ENCODE measurements at places on chromosomes 4 and X. TPM values are rescaled to one million over a fixed set of nuclear protein-coding genes. Genes with fewer than 3 reads are reported as not detected.

DNA sequence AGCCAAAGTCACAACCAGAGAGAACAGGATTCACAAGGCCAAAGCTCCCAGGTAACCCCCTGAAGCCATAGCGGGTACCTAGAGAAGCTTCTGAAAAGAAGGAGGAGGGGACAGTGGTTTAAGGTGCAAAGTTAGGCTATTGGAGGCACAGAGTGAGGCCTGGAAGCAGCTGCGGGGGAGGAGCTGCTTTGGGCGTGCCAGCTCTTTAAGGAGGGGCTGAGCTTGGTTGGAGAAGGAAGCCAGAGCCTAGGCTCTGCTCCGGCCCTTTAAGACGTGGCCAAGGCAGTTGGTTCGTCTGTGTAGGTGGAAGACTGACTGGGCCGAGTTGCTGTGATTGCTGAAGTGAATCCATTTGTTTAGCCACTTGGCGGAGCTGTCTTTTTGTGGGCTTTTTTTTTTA is 1.5 kb downstream of the KLF8 start:
- peak; percentile 39 for DNase-seq

DNA sequence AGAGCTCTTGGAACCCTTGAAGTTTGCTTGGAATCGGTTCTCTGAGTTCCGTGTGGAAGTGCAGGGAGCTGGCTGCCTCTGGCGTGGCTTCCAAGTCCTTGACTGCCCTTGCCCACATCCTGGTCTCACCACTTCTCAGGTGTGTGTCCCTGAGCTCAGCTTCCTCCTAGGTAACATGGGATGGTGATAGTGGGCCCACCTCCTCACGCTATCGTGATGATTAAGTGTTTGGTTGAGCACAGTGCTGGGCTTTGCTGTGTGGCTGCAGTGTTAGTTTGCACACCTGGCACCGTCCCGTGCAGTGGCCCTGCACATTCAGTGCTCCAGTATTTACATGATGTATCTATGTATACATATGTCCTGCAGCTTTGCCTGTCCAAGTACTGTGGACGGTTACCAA is 81.5 kb downstream of the CLDN34 start:
- DNase-seq, result no peak

GRCh38 chr4:111618908-111619307 is 526.3 kb upstream of the FAM241A start:
- no peak for DNase-seq

DNA sequence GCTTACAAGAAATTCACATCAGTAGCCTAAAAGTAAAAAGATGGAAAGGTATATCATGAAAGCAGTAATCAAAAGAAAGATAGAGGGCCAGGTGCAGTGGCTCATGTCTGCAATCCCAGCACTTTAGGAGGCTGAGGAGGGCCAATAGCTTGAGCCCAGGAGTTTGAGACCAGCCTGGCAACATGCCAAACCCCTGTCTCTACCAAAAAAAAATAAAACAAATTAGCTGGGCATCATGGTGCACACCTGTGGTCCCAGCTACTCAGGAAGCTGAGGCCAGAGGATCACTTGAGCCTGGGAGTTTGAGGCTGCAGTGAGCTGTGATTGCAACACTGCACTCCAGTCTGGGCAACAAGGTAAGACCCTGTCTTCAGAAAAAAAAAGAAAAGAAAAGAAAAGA is 55.5 kb downstream of the GSPT2 start:
- no peak for DNase-seq

DNA sequence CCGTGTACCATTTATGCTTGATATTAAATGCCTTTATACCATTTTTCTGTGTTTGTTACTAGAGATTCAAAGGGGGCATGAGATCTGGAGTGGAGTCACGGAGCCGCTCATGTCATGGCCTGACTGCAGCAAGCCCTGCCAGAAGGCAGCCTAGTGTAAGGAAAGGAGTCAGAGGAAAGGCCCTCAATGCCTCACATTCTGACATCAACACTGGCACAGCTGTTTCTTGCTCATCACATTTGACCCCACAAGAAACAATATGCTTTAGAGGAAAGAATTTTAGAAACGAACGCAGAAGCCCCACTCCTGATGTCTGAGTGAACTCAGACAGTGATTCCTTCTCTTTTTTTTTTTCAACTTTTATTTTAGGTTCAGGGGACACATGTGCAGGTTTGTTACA is 322.4 kb upstream of the CPEB2 start:
- no peak for DNase-seq

DNA sequence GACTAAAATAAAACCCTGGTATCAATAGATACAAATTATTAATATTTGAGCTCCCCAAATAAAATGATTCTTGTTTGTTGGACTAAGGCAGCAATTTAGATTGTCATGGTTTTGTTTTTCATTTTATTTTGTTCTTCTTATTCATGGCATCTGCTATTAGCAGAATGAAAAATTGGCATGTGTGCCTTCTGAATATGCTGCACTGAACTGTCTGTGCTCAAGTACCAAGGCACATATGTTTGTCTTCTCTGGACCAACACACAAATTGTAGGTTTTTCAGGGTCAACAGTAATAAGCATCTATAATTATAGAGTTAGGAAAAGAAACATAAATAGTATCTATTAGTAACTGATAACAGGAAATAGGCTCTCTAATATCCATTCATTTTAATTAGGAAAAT is 121.1 kb downstream of the BANK1 start:
- no peak for DNase-seq

DNA sequence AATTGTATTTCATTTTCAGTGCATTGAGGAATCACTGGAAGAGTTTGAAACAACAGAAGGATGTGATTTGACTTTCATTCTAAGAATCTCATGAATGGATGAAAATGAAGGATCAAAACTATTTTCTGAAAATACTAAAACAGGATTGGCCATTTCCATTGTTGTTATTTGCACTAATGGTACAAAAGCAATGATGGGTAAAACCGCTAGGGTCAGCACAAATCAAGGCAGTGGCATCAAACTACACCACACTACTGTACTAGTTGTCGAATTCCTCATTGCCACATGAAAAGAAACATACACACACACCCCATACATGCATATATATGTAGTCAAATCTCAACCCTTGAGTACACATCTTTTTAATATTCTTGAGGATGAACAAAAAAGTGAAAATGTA is 24.7 kb upstream of the CENPVL3 start:
- DNase-seq, result no peak

- DNase-seq, result no peak
Observed at GRCh38 chrX:153620576-153620975, 21.6 kb upstream of the CCNQ start.

GRCh38 chrX:17738737-17739535 is 1.6 kb downstream of the SCML1 start:
- DNase-seq, result no peak

- DNase-seq, result no peak
Observed at GRCh38 chr4:150318527-150318926, 240.3 kb downstream of the DCLK2 start.

DNA sequence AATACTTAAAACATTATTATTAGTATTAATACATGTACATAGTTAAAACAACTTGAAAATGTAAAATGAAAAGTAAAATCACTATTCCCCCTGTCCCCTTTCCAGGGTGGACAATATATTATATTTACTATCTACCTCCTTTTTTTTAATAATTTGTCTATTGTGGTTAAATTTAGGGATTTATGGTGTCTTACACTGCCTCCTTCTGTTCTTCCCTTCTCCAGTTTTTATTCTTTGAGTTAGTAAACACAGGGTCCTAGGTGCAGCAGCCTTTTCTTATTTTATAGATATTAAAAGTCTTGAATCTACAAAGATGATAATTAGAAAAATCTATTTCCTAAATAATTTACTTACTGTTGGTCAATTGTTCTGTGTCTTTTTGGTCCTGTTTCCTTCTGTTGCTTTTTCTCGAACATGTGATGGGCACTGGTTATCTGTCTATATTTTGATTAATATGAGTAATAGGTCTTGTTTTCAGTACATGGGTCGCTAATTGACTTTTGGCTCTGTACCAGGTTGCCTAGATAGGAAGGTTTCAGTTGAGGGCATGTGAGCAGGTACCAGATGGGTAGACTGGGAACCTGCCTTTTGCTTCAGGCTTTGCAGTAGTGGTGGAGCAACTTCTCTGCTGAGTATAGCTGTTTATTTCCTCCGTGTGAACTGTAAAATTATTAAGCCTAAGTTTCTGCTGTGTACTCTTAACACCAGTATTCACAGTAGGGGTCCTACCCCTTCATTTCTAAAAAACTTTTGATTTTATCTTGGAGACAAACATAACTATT is 1.1 kb downstream of the NUDT9 start:
- DNase-seq, result no peak

GRCh38 chr4:26441102-26441501 is 49.2 kb downstream of the CCKAR start:
- no peak for DNase-seq

- no peak for DNase-seq
Observed at GRCh38 chr4:54402880-54403480, 173.9 kb downstream of the PDGFRA start.

GRCh38 chr4:111697176-111697942 is 447.9 kb upstream of the FAM241A start:
- no peak for DNase-seq

DNA sequence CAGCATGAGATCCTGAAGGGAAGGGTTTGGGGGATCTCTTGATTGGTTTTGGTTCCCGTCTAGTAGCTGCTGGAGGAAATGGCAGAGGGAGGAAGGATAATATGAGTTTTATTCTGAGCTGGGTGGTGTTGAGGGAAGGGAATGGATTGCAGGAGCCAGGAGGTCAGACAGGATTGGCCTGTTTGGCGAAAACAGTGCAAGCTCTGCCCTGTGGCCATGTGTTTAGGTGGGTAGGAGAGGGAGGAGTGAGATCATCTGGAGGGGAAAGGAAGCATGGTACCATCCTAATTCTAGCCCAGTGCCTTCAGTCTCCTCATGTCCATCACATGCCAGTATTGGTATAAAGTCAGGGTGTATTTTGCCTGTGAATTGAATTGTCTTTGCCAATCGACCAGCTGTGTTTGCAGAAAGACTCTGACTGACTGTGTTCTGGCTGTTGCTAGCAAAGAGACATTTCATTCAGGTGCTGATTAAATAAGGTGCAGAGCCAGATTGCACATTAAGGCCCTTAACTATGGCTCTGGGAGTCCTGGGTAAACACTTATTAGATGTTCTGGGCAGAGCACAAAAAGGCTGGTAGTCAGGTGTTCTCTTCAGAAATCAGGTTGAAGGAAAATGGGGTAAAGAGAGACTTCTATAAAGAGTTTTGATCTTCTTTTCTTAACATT is 10.0 kb downstream of the TMEM164 start:
- no peak for DNase-seq

GRCh38 chr4:6442555-6442954 is 29.9 kb downstream of the PPP2R2C start:
- no peak for DNase-seq

- no peak for DNase-seq
Observed at GRCh38 chrX:29281078-29281742, 694.0 kb downstream of the IL1RAPL1 start.

The RAB9B gene
- 0.26 TPM for total RNA-seq

The SERPINA7 gene
- total RNA-seq, result not detected

The POU4F2 gene
- not detected for total RNA-seq

The P2RY4 gene
- total RNA-seq, result 0.35 TPM

The AWAT2 gene
- not detected for total RNA-seq

The PRR32 gene
- total RNA-seq, result not detected

The HTRA3 gene
- not detected for total RNA-seq

The KLF8 gene
- total RNA-seq, result 5.4 TPM

The PAGE2 gene
- total RNA-seq, result not detected

The ADGRG4 gene
- total RNA-seq, result not detected
